ENCODE measurements at places on chromosomes 16 and 17.

DNA sequence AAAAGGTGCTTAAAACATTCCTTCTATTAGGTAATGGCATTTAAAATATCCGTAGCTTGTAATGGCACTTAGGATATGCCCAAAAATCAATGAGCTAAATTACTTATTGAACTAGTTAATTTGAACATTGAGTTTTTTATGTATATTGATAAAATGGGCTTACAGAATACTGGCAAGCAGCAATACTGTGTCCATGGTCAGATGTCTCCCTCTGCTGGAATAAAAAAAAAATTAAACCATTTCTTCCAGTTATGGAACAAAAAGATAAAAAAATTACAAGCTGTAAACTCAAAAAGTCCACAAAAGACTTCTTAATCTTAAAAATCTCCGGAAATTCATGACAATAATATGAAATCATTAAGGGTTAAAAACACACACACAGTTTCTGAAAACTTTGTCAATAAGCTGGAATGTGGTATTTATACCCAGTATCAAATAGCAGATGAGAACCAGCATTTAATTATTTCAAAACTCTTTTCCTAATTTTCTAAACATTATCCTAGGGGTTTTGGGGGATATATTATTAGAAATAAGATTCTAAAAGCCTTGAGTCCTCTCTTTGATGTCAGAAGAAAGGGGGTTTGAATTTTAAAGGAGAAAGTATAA, 21.5 kb upstream of the PSMD7 start:
- peak; percentile 20 for DNase-seq

- DNase-seq, result no peak
Observed at GRCh38 chr16:67407788-67408452, 8.4 kb downstream of the ZDHHC1 start.

- DNase-seq, result no peak
Observed at GRCh38 chr16:31267332-31268032, 7.7 kb downstream of the ITGAM start.

- DNase-seq, result peak; percentile 37
Observed at GRCh38 chr16:50696575-50697420, 3.4 kb downstream of the NOD2 start.

GRCh38 chr17:6903326-6903900, 71.9 kb upstream of the TEKT1 start:
- DNase-seq, result no peak

DNA sequence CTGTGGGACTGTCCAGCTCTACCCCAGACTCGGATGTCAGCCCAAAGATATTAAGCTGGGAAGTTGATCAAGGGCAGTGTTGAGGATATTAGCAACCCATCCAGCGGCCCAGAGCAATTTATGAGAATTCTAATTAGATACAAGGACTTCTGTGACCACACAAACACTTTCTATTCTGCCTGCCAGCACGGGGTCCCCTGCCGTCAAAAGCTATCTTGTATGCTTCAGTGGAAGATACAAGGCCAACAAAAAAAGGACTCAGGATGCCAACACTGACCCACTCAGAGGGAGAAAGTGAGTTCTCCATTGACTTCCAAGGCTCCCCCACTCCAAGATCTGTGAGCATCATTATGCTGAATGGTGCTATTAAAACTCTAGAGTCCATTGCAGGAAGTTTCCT, 390.7 kb downstream of the GRIN2A start:
- no peak for DNase-seq

- peak; percentile 30 for DNase-seq
Observed at GRCh38 chr17:58991718-58992331, 114.9 kb downstream of the TRIM37 start.

DNA sequence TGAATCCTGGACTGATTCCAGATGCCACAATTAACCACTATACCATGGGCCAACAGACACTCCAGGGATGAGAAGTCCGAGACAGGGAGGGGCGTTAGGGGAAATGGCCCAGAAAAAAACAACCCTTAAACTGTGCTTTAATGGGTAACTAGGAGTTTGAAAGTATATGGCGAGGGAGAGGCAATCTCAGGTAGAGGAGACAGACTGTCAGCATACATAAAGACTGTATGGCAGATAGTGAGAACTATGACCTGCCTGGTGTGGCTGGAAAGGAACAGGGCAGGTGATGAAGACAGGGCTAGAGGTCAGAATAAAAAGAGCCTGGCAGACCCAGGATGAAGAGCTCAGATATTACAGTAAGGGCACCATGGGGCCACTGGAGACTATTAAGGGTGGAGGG, 8.1 kb downstream of the ZZEF1 start:
- DNase-seq, result no peak

DNA sequence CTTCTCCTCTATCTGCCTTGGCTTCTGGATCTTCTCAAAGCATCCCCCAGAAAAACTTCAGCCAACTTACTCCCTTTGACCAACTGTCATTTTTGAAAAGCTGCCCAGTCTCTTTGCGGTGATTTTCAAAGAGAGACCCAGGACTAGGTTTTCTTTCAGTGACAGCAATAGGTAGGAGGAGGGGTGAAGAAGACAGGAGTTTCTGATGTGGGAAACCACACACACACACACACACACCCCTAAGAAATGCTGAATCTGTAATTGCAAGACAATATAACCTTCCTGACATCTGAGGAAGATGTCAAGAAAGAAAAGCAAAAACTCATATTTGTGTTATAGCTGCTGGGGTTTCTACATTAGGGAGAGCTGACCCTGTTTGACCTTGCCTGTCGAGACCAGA, 5.2 kb downstream of the FAM20A start:
- DNase-seq, result no peak

DNA sequence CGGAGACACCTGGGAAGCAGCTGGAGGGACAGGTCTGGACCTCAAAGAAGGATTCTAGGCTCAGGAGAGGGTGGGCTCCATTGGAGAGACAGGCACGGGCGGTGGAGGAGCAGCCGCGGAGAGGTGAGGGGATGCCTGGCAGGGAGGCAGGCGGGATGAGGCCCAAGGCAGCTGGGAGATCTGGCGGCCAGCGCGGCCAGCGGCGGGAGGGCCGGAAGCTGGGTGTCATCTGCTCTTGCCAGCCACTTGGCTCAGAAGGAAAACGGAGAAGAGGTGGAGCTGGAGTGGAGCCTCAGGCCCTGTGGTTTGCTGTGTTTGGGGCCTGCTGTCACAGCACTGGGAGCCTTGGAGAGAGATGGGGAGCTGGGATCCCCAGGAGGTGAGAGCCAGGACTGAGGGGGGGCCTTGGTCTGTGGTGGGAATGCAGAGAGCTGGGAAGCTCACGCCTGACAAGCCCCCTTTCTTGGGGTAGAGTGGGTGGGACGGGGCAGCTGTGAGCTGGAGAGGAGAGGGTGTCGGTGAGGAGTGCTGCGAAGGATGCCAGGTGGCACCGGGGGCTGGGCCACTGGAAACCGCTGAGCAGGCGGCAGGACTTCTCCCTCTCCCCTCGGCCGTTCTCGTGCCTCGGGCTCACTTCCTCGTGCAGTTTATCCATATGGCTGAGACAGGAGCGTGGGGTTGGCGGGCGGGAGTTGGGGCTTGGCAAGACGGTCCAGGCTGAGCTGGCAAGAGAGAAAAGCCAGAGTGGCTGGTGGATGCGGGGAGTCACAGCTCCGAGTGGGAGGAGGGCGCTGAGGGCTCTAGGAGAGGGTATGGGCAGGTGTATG, 8.0 kb downstream of the TBC1D24 start:
- no peak for DNase-seq

- no peak for DNase-seq
Observed at GRCh38 chr16:71353736-71354135, 4.8 kb upstream of the CALB2 start.

- no peak for DNase-seq
Observed at GRCh38 chr16:17511340-17511739, 40.6 kb upstream of the XYLT1 start.

DNA sequence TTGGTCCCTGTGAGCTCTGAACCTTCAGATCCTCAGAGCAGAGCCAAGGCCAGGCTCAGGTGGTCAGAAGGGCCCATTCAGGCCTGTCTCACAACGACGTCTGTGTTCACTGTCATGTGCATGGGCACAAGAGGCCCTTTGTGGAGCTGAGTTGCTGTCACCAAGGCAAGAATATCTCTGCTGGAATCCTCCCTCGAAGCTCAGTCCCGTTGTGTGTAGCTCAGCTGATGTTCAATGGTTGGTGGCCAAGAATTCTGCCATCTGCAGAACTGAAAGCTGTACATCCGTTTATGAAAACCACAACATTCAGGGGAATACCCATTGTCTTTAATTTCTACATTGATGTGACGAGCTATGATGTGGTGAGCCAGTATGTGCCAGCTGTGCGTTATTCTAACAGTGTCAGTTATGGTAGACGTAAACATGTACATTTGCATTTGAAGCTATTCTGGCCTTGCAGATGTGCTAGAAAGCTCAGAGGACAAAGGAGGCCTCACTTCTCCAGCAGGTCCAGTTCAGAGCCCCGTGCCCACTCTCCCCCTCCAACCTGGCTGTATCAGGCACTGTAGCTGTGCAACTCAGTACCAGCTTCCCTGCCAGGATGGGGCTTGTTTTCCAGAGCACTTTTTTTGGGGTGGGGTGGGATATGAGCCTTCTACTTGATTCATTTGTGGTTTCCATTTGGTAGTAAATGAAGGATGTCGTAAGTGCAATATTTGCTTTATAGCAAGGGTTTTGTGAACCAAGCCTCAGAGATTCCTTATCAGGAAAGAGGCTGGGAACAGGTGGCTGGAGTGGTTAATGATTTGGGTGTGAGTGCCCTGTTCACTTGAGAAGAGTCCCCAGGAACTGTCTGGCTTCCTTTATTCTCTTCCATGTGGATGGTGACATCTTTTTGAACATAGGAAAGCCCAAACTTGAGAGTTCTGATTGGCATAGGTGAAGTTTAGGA, 56.1 kb downstream of the B9D1 start:
- peak; percentile 22 for DNase-seq

GRCh38 chr17:30336369-30337171, 2.7 kb upstream of the TMIGD1 start:
- peak; percentile 85 for DNase-seq

GRCh38 chr16:54199487-54200160, 87.0 kb downstream of the IRX3 start:
- no peak for DNase-seq

GRCh38 chr16:85049706-85050305, 22.2 kb downstream of the KIAA0513 start:
- DNase-seq, result no peak

DNA sequence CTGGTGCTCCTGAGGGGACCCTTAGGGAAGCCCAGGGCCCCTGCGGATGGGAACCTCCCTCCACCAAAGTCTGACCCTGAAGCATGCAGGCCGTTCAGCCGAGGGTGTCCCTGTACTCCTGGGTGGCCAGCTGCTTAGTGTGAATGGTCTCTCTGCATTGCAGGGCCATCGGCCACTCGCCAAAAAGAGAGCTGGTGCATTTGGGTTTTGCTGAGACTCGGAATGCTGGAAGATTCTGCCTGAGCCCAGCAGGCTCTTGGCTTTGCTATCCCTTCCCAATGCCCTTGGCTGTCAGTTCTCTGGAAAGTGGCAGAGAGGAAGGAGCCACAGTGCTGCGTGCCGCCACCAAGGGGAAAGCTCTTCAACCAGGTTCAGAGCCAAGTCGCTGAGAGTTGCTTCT, 2.8 kb downstream of the MEOX1 start:
- DNase-seq, result no peak

DNA sequence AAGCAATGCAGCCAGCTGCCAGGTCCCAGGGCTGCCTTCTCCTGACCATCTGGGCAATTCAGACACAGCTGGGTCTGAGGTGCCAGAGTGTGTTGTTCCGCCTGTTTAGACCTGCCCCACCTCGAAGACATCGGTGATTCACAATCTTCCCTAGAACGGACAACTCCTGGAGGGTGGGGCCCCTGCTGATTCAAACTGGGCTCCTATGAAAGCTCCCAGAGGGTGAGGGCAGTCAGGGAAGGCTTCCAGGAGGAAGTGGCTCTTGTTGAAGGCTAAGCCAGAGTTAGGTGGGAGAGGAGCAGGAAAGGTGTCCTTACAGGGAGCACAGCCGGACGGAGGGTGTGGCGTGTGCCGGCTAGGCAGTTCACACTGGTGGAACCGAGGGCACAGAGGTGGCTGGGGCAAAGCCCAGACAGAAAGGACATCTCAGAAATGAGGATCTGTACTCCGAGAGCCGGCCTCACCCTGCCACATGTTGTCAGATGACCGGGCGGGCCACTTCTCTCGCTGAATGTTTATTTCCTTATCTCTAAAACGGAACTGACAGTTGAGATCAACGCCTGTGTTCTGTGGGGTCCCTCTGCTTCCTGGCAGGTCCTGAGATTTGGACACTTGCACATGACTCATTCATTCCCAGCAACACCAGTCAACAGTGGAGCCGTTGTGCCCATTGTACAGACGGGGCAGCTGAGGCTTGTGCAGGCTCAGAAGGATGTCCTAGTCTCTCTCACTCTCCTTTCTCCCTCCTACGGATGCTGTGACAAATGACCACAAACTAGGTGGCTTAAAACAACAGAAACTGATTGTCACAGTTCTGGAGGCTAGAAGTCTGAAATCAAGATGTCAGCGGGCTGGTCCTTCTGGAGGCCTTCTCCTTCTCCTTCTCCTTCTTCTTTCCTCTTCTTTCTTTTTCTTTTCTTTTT, 26.9 kb upstream of the LITAF start:
- no peak for DNase-seq

GRCh38 chr17:29710891-29711418, 88.2 kb upstream of the CORO6 start:
- DNase-seq, result peak; percentile 68

DNA sequence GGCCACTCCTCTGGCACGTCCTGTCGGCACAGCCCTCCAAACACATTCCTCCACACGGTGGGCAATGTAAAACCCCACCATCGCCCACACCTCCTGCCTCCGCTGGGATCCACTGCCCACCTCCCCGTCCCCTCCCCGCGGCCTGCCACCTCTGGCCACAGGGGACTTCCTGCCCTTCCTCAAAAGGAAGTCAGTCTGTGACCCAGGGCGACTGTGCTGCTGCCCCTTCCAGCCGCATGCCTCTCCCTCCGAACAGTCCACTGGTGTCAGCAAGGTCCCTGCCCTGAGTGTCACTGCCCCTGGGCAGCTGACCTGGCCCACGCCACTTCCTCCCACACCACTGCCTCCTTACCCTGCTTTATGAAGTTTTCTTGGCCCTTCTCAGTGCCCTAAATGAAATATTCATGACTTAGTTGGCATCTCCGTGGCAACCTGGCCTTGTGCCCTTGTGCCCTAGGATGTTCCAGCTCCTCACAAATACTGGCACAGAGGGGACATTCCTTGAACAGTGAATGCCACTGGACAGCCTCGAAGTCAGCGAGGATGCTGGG, 2.0 kb downstream of the PLD6 start:
- no peak for DNase-seq

- no peak for DNase-seq
Observed at GRCh38 chr17:37301288-37301687, 74.5 kb upstream of the C17orf78 start.

GRCh38 chr17:61289408-61290385, 109.9 kb upstream of the TBX2 start:
- no peak for DNase-seq

GRCh38 chr16:67246081-67246755, 1.1 kb downstream of the FHOD1 start:
- peak; percentile 94 for DNase-seq

- DNase-seq, result no peak
Observed at GRCh38 chr17:29682054-29682453, 59.3 kb upstream of the CORO6 start.

DNA sequence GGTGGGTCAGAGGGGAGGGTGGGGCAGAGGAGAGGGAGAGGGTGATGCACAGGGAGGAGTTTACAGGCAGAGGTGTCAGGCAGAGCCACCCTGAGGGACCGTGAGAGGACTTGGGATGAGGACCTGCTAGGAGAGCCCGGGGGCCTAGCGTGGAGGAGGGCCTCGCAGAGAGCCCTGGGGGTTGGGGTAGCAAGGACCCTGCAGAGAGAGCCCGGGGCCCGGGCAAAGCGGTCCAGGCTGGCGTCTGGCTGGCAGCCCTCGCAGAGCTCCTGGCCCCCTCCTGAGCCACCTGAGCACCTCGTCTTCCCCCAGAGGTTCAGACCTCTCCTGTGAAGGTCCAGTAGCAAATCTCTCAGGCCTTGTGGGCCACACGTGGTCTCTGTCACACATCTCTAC, 42.0 kb upstream of the ZNF469 start:
- DNase-seq, result no peak

All from Caco-2 (cell line).